ENCODE measurements at places on chromosomes 2 and 18.

GRCh38 chr18:39302481-39302880 is 1736.9 kb upstream of the CELF4 start:
- no peak for DNase-seq

DNA sequence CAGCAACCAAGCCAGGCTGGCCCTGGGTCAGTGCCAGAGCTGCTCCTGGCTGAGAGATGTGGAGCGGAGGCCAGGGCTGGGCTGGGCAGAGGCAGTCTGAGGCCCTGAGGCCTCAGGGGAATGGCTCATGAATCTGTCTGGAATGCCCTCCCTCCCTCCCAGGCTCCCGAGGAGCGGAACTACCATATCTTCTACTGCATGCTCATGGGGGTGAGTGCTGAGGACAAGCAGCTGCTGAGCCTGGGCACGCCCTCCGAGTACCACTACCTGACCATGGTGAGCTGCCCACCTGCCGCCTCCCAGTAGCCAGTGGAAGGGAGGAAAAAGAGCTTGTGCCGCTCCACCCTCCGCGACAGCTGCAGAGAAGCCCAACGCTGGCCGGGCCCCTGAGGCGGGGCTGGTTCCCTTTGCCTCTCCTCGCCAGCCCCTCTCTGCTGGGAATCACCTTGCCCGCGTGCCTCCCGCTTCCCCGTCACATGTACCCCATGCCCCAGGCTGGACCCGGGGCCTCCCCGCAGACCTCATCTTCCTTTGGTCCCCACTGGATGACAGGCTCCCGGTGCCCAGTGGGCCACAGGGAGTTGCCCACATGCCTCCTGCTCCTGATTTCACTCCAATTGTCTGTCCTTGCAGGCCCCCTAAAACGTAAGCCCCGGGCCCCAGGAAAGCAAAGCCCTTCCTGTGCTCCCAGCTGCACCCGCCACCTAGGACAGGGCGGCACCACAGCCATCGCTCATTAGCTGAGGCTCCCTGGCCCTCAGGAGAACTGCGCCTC is 41.1 kb downstream of the MYO7B start:
- peak; percentile 26 for DNase-seq

- peak; percentile 63 for DNase-seq
Observed at GRCh38 chr18:8117006-8117371, 492.2 kb upstream of the RAB12 start.

DNA sequence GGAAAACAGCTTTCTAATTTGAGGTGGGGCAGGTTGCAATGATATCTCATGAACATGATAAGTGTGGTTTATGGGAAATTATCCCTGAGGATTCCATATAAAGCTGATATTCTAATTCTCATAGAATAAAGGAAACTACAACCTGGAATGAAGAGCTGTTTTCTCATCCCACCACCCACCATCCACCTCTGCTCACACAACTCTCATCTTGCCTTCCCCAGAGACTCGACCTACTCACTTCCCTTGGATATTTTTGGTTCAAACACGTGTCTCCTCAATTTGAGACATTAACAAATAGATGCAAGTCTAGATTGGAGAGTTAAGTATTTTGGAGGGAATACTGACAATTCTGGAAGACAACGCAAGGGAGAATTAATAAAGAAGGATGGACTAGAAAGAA is 490.9 kb downstream of the TMEM182 start:
- DNase-seq, result no peak

DNA sequence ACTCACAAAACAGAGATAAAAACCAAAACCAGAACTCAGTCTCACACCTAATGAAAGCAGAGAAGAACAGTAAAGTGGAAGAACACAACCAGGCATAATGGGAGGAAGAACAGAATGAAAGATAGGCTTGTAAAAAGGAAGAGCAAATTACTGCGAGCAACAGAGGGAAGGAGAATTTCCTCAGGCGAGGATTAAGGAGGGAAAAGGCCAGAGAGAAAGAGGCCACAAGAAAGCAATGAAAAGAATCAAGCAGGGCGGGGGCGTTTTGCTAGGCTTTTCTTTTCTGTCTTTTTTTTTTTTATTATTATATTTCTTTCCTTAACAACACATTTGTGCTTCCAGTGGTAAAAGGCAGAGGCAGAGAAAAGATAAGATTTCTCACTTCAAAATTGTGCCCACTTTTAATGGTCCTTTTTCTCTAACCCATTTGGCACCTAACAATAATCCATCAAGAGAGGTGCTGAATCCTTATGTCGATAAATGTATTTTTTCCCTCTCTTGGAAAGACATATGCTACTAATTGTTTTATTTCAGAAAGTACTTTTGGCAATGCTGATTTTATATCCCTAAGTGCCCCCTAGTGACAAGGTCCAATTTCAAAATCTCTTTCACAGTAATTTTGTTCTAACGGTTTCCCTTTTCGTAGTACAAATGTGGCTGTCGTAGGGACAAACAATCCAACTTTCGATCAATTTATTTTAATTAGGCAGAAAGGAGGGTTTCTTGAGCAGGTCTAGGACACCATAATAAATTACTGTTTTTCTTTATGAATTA is 138.7 kb upstream of the AQP4 start:
- peak; percentile 13 for DNase-seq
